ENCODE measurements at places on chromosomes 16 and 17.

DNA sequence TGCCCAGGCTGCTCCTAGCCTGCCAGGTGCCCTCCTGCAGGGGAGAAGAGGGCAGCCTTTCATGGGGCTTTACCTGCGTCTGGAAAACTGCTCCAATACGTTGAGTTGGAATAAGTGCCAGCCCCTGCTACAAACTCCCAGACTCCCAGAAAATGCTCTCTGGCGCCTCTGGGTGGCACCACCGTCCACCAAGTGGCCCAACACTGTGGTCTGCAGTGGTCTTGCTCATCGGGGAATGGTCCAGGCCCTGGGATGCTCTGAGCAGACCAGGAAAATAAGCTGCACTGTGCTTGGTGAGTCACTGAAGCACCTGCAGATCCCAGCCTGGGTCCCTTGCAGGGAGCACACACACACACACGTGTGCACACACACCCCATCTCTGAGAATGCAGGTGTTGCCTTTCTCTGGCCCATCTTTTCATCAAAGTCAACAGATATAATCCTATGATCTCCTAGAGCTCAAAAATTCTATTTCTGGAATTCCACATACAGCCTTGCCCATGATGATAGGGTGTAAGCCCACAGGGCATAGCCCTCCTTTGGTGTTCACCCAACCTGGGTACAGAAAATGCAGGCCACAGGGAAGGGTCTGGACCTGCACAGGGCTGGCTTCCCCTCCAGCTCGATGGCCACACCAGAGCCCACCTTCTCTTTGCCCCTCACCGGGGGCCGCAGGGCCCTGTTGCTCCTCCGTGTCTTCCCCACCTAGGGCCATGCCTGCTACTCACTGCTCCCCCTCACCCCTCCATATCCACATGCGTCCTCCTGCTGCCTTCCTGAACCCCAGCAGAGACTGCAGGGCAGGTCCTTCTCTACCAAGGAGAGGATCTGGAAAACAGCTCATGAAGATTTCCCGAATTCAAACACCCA is 20.5 kb downstream of the CDIP1 start:
- no peak for ATAC-seq

GRCh38 chr16:47886631-47887415 is 269.0 kb downstream of the ABCC12 start:
- no peak for ATAC-seq

GRCh38 chr17:36600465-36600864 is 918 bp upstream of the MRM1 start:
- no peak for ATAC-seq

DNA sequence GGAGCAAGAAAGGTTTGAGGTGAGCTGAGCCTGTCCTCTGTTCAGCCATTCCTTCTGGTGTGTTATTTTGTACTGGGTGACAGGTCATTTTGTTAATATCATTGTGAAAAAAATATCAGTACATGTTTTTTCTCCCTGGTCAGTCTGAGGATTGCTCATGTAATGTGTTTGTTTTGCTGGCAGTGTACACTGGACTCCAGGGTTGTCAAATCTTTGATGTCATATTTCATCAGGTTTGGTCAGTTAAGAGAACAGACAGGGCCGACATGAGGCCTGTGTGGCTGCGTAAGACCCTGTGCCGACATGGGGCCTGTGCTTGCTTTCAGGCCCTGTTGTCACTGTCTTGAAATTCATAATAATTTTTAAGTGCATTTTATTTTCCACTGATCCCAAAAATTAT is 22.5 kb downstream of the CLUAP1 start:
- no peak for ATAC-seq

DNA sequence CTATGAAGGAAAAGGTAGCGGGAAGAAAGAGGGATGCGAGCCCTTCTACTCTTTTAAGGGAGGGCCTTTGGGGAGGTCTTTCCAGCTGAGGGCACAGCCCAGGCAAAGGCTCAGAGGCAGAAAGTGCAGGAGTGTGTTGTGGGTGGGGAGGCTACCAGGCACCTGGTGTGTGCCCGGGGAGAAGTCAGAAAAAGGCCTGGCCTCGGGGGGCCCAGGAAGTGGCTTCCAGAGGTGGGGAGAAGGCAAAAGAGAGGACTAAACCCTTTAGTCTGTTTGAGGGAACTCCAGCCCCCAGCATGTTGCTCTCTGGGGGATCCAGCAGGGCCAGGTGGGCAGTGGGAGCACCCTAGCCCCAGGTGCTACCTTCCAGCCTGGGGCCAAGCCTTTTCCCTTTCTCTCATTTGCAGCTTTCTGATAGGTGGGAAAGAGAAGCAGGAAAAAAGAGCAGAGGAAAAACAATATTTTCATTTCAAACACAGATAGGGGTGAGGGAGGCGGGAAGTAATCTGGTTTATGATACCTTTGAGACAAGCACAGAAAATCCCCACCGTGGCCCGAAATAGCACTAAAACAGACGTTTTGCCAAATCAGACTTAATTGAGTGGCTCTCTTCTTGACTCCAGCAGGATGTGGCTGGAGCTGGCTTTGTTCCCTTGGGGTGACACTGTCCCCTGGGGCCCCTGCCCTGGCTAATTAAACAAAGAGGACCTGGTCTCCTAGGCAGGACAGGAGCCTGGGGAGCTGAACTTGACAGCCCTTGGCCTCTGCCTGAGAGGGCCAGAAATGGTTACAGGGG is 10.4 kb downstream of the RAI1 start:
- no peak for ATAC-seq

- ATAC-seq = no peak
Measured at GRCh38 chr17:66634193-66634592, 200.7 kb upstream of the CACNG5 start.

DNA sequence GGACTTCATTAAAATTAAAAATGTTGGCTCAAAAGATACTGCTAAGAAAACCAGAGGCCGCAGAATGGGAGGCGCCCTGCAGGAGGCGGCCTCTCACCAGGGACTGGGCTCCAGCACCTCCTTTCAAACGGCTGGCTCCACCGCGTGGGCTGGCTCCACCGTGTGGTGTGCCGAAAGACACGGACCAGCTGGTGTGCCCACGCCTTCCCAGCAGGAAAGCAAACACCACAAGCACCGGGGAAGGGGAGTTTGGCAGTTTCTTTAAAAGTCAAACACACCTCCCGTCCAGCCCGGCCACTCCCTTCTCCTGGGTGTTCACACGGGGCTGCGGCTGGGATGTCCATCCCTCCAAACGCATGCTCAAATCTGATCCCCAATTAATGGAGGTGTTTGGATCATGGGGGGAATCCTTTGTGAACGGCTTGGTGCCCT is 13.9 kb downstream of the HAGH start:
- ATAC-seq = peak; percentile 85

DNA sequence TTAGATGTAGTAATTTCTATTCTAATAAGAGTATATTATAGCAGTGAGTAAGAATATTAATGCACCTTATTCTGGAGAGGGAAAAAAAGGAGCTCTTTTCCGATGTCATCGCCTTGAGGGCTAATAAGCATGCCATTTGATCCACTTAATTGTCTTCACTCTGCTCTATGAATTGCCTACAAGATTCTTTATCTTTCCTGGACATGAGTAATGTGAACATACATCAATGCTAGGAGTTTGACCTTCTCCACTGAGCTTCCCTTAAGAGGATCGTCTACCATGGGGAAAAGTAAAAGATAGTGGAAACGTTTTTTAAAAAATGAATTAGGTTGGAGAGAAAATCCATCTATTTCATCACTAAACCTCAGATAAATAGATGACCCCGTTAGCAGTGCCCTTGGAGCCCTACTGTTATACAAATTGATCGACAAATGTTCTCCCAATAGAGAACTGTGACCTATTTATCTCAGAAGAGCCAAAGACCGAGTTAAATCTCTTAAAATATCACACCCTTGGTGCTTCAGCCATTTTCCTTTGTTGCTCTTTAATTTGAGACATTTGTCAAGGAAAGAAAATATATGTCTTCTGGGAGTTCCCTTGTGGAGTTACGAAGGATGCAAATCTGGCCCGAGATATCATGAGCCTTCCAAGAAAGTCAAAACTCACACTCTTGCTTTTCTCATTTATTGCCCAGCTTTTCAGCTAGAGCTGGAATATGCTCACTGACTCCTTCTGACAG is 898.5 kb downstream of the KCNJ2 start:
- ATAC-seq = no peak

- ATAC-seq = peak; percentile 73
Measured at GRCh38 chr17:59892251-59892923, 356 bp downstream of the TUBD1 start.

GRCh38 chr16:72935896-72936295 is 112.0 kb downstream of the ZFHX3 start:
- ATAC-seq = no peak

DNA sequence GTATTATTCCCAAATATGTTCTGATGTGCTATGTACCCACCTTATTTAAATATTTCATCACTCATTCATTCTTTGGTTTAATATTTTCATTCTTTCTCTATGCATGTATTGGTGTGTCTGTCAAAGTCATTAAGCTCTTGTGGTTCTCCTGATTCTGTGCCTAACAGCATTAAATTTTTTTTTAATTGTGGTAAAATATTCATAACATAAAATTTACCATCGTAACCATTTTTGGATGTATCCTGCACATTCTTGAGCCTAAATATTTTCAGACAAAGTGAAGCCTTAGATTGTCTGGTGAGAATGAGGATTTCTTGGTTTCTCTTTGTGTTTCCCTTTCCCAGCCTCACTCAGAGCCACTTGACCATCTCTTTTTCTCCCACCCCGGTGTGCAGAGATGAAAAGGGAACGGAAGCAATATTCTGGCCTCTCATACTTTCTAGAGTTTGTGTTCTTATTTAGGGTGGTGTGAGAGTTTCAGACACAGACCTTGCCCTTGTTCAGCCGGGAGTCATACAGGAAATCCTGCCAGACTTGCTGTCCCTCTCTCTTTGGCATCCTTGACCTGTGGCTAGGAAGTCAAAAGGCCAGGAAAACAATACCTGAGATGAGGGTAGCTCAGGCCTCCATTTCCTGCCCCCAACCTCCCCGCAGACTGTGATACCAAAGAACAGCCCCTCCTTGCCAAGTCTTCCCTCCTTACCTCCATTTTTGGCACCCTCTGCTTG is 4.9 kb downstream of the CCL5 start:
- no peak for ATAC-seq

GRCh38 chr17:19876529-19877161 is 8.9 kb upstream of the ULK2 start:
- peak; percentile 65 for ATAC-seq

DNA sequence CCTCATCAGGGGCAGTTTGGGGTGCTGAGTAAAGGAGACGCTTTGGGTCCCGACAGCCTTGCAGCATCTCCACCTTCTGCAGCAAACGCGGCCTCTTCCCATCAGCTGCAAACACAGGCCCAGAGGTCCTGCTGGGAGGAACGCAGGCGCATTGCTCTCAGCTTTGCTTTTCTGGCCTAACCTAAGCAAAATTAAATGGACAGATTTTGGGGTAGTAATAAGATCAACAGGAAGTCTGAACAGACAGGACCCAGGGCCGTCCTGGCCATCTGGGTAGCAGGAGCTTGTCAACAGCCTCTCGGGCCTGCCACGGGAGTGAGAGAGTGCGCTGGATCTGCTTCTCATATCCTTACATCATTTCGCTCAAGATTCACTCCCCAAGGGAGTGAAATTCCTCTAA is 7.2 kb downstream of the NUBP1 start:
- ATAC-seq = no peak

- no peak for ATAC-seq
Measured at GRCh38 chr17:43949781-43950180, 4.0 kb downstream of the PYY start.

DNA sequence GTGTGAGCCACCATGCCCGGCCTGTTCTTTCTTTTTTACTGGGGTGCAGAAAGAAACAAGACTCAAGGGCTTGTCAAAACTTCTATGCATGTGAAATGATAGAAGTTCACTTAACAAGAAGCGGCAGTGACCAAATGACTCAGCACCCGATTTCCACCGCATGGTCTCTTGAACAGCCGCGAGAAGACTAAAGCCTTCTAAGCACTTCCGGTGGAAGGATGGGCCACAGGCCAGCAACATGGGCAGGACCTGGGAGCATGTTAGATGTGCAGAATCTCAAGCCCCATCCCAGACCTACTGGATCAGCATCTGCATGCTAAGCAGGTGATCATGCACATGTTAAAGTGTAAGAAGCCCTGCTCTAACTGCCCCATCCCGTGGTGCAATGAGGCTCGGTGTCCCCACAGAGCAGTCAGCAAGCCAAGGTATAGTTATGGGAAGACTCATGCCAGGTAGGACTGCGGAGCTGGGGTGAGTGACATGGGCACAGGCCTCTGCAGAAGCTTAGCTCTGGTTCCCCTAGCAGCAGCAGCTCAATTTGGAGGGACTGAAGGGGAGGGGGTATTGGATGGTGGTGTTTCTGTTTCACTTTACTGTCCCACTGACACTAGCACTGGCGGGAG is 88.5 kb upstream of the HNF1B start:
- ATAC-seq = no peak

DNA sequence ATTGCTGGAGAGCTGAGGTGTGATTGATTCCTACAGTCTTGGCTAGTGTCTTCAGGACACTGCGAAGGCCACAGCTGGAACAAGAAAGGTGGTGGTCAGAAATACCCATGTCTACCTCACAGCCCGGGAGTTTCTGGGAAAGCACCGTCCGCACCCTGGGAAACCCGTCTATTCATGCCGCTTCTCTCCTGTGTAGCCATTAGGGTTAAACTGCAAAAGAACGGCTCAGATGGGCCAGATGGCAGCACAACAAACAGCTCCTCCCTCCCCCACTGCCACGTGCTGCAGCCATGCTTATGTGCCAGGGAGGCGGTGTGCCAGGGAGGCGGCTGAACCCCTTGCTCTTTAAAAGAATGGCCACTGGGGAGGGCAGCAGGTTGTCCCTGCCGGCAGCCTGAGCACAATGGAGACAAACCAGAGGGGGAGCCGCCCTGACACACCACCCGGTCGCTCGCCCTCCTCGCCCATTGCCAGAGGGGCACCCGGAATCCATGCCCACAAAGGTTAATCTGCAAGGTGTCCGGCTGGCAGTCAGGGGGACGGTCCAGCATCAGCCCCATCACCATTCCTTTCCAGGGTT is 65.2 kb downstream of the CYTH1 start:
- peak; percentile 74 for ATAC-seq

GRCh38 chr17:43615330-43616028 is 46.2 kb downstream of the MEOX1 start:
- no peak for ATAC-seq

DNA sequence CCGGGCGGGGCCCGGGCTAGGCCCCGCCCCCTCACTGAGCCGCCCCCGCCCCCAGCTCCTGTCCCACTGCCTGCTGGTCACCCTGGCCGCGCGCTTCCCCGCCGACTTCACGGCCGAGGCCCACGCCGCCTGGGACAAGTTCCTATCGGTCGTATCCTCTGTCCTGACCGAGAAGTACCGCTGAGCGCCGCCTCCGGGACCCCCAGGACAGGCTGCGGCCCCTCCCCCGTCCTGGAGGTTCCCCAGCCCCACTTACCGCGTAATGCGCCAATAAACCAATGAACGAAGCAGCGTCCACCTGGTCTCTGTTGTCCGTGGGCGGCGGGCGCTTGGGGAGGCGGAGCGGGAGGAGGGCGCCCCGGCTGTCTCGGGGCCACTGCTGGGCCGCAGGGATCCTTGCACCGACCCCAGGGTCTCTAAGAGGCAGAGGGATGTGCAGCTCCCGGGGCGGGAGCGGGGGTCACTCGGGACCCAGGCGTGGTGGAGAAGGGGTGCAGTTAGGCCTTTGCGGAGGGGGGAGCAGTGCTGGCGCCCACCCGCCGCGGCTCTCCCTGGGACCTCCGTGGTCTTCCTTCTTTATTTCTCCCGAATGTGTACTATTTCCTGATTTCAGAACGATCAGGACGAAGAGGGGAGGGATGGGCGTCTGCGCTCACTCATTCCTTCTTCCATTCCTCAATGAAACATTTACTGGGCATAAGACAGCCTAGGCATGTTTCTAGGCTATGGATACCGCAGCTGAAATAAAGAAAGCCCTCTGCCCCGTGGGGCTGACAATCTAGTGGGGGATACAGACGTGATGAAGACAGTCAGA is 2.0 kb downstream of the HBZ start:
- peak; percentile 41 for ATAC-seq
